ENCODE measurements at places on chromosomes 2 and 18.
A peak's percentile ranks its signal among the peaks of the same experiment; 100 is the strongest.

GRCh38 chr2:226608451-226608850, 191.2 kb downstream of the IRS1 start:
- no peak for DNase-seq

GRCh38 chr2:193523662-193524061, 1328.9 kb upstream of the TMEFF2 start:
- no peak for DNase-seq

GRCh38 chr2:193088026-193088425, 893.3 kb upstream of the TMEFF2 start:
- DNase-seq, result no peak

DNA sequence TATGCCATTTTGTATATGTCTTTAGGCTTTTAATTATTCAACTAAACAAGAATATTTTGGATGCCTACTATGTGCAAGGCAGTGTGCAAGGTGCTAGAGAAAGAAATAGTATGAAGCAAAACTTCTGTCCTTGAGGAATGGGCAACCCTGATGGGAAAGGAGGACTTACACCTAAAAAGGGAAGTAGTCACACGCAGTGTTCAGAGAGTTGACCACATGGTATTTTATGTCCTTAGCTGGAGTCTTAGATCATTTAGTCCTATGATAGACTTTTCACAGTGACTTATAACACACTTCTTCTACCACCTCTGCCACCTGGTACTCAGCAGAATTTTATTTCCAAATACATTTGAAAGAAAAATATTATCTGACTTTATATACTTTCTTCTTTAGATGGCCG, 291.6 kb downstream of the PLCL1 start:
- no peak for DNase-seq

- DNase-seq, result peak; percentile 45
Observed at GRCh38 chr18:76721207-76721996, 101.0 kb upstream of the ZNF236 start.

- peak; percentile 23 for DNase-seq
Observed at GRCh38 chr2:19607931-19608771, 249.7 kb upstream of the OSR1 start.
